CD8-positive, alpha-beta memory T cell (primary cell): ENCODE measurements at places on chromosomes 5 and 9. TPM values are rescaled to one million over a fixed set of nuclear protein-coding genes. Genes with fewer than 3 reads are reported as not detected.

DNA sequence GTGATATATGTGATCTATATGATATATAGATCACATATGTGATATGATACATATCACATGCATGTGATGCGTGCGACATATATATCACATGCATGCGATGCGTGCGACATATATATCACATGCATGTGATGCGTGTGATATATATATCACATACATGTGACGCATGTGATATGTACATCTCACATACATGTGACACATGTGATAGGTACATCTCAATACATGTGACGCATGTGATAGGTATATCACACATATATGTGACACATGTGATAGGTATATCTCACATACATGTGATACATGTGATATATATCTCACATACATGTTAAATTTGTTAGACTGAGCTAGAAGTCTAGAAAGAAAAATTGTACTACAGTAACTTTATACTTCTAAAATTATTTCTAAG is 1095.9 kb downstream of the EFNA5 start:
- H3K4me3 ChIP-seq: no peak overlapping the region
- H3K4me1 ChIP-seq: no peaks in the 10 kb centered on the region
- H3K27ac ChIP-seq: no peak overlapping the region
- H3K36me3 ChIP-seq: no peaks in the 10 kb centered on the region
- no peaks in the 10 kb centered on the region for H3K27me3 ChIP-seq

DNA sequence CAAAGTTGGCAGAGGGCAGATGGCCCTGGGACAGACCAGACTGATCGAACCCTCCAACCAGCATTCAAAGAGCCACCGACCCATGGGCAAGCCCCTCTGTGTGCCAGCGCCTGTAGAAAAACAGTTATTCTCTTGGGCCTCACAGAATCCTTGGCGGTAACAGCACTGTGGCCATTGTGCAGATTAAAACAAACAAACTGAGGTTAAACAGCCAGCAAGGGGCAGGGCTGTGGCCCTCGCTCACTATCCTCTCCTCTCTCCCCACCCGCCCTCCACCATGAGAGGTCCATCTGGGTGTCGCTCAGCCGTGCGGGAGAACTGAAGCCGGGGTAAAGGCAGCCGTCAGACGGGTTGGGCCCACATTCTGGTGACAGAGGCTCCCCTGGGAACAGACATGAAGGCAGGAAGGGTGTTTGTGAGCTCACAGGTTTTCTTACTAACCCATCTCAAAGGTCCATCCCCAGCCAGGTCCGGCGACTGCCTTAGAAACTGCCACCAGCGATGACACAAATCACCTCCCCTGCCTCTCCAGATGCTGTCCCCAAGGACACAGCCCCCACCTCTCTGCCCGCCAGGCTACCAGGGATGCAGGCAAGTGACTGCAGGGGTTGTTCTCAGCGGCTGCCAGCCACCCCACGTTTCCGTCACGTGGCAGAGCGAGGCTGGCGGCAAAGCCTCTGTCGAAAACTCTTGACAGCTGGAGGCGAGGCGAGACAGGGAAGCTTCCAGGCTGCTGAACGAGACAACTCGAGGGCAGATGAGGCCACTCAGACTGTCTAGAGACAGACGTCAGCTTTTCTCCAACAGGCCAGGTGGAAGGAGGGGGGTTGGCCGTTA is 75.8 kb upstream of the SARDH start:
- no peaks in the 10 kb centered on the region for H3K27me3 ChIP-seq
- no peak overlapping the region for H3K4me3 ChIP-seq
- H3K36me3 ChIP-seq: no peaks in the 10 kb centered on the region
- DNase-seq: no peak
- no peak overlapping the region for H3K27ac ChIP-seq
- H3K4me1 ChIP-seq: no peaks in the 10 kb centered on the region

DNA sequence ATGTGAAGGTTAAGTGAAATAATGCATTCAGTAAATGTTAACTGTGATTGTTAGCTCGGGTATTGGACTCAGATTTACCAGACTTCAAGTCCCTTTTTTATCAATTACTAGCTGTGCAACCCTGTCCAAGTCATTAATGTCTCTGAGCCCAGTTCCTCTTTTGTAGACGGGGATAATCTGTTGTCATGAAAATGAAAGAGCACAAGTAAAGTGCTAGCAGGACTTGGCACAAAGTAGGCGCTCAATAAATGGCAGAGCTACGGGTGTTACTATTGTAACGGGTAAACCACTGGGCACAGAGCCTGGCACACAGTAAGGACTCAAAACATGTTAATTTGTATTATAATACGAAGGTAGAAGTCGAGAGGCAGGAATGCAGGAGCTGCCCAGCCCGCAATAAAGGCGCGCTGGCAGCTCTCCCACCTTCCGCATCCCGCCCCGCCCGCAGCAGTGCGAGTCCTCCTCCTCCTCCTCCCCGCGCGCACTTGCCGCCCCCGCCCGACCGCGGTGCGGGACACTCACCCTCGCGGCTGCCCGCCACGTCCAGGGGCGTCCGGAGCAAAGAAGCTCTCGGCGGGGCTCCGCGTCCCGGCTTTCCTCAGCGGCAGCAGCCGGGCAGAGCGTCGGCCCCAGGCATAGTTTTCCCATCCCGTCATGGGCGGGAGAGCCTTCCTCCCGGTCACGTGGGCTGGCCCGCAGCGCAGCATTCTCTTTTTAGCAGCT is at the start of gene C1QTNF2:
Gene C1QTNF2 (minus strand): TSS at position 637 of the 723 bp plus-strand sequence. CDS start 15,615 bp downstream, outside the sequence.
- H3K27ac ChIP-seq: no peak within 1 kb of the TSS
- H3K27me3 ChIP-seq: peaks cover 17% of the 10 kb centered on the region
- peaks cover 4% of the 10 kb centered on the region for H3K4me1 ChIP-seq
- no peaks in the 10 kb centered on the region for H3K36me3 ChIP-seq
- DNase-seq: no peak
- no peak within 1 kb of the TSS for H3K4me3 ChIP-seq

- no peak overlapping the region for H3K4me3 ChIP-seq
- no peak for DNase-seq
- H3K27ac ChIP-seq: no peak overlapping the region
- no peaks in the 10 kb centered on the region for H3K27me3 ChIP-seq
- no peaks in the 10 kb centered on the region for H3K36me3 ChIP-seq
- no peaks in the 10 kb centered on the region for H3K4me1 ChIP-seq
Measured at GRCh38 chr5:124001036-124001615, 489.1 kb downstream of the CSNK1G3 start.

GRCh38 chr5:164306662-164307061 is 801.2 kb downstream of the MAT2B start:
- H3K4me3 ChIP-seq: no peak overlapping the region
- no peaks in the 10 kb centered on the region for H3K36me3 ChIP-seq
- H3K27me3 ChIP-seq: no peaks in the 10 kb centered on the region
- H3K4me1 ChIP-seq: no peaks in the 10 kb centered on the region
- H3K27ac ChIP-seq: no peak overlapping the region

- H3K4me3 ChIP-seq: no peak overlapping the region
- H3K4me1 ChIP-seq: peaks cover 31% of the 10 kb centered on the region
- no peaks in the 10 kb centered on the region for H3K36me3 ChIP-seq
Measured at GRCh38 chr9:73146111-73146815, 5.4 kb upstream of the ANXA1 start.

DNA sequence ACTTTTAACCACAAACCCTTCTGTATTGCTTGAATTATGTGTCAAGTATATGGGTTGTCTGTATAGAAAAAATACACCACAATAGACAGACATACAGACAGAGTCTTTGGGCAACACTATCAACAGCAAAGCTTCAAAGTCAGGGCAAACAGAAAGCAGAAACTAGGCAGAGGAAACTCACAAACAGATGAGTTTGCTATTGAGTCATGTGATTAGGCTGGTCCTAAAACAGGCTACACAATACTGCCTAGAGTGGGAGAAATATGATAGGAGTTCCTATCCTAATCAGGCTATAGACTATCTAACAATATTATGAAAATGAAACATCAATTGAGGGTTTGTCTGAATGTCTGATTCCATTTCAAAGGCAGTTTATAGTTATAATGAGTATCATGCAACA is 156.4 kb downstream of the EDIL3 start:
- H3K27ac ChIP-seq: no peak overlapping the region
- H3K27me3 ChIP-seq: no peaks in the 10 kb centered on the region
- H3K4me1 ChIP-seq: no peaks in the 10 kb centered on the region
- DNase-seq: no peak
- no peak overlapping the region for H3K4me3 ChIP-seq

DNA sequence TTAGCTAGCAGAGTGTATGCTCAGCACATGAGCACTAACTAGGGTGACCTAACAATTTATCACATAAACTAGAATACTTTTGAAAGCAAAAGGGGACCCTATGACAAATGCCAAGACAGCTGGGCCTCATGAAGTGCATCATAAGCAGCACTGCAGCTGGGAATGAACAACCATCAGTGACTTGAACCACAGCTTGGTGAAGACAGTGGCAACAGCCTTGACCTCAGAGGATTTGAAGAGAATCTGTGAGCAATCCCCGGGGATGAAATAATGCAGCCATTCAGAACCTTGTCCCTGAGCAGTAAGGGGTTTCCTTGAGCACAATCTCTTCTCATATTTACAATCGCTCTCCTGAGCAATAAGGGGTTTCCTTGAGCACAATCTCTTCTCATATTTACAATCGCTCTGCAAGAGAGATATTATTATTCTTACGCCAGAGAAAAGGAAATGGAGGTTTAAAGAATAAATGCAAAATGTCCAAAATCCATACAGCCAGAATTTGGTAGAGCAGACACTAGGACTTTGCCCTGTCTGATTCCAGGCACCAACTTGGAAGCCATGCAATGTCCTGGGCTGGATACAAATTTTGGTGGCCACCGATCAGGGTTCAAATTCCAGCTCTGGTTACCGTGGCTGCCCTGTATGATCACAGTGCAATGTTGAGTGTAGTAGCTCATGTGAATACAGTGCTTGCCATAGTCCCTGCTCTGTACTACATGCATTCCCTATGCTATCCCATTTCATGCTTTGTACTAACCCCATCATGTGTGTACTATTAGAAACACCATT is 846 bp upstream of the NSG2 start:
- H3K36me3 ChIP-seq: no peaks in the 10 kb centered on the region
- H3K4me3 ChIP-seq: no peak overlapping the region
- no peak for DNase-seq
- no peaks in the 10 kb centered on the region for H3K27me3 ChIP-seq
- no peaks in the 10 kb centered on the region for H3K4me1 ChIP-seq

DNA sequence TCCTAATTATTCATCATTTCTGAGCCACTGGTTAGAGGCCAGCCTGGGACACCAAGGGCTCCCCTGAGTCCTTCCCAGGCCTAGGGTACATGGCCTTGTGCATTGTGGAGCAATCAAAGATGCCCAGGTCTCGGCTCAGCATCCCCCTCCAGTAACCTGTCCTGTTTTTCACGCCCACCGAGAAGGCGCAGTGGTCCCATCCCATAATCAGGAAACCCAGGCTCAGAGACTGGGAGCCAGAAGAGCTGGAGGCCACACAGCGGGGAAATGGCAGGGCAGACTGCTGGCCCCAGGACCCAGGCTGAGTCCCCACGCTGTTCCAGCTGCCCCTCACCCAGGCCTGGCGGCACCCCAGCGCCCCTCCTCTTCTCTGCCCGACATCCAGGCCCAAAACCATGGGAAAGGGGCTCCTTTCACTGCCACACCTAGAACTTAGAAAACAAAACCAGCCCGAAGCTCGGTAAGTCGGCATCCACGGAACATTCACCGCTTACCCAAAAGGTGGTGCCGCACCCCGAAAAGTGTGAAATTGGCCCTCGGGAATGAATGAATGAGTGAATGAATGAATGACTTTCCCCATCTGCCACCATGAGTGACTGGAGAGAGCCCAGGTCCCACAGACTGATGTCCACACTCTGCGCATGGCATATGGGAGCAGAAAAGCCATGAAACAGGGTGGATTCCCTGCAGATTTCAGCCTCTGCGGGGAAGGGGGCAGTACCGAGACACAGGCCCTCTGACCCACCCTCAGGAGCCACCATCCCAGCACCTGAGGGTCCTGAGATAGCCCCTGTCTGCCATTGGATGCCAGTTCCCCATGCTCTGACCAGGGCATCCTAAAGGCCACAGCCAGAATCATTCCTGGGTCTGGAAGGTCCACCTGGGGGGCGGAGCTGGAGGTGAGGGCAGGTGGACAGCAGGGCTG is 132.5 kb downstream of the OLFM1 start:
- no peak overlapping the region for H3K27ac ChIP-seq
- H3K4me3 ChIP-seq: no peak overlapping the region
- no peaks in the 10 kb centered on the region for H3K36me3 ChIP-seq
- no peak for DNase-seq
- H3K4me1 ChIP-seq: no peaks in the 10 kb centered on the region

- no peaks in the 10 kb centered on the region for H3K36me3 ChIP-seq
- H3K27me3 ChIP-seq: no peaks in the 10 kb centered on the region
- no peak overlapping the region for H3K4me3 ChIP-seq
- no peak for DNase-seq
Measured at GRCh38 chr5:159459132-159459627, 128.9 kb upstream of the IL12B start.

GRCh38 chr5:39544941-39545340 is 120.2 kb upstream of the DAB2 start:
- H3K4me3 ChIP-seq: no peak overlapping the region
- H3K27me3 ChIP-seq: no peaks in the 10 kb centered on the region
- no peak overlapping the region for H3K27ac ChIP-seq
- no peak for DNase-seq
- no peaks in the 10 kb centered on the region for H3K4me1 ChIP-seq

DNA sequence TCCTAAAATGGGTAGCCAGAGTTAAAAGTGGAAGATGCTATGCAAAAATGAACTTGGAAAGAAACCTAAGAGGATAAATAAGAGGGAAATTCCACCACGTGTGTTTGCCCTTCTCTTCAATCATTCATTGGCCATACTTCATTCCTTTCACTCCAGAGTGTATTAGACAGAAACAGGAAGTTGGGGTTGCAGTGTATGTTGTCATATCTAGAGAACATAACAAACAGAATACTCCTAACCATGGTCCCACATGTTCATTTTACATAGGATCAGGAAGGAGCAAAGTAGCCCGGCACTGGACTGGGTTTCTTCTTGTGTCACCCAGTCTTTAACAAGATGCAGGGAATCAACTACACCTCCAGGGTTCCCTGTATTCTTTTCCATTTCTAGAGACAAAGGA is 7.6 kb upstream of the GPBP1 start:
- no peaks in the 10 kb centered on the region for H3K36me3 ChIP-seq
- H3K4me1 ChIP-seq: no peaks in the 10 kb centered on the region

DNA sequence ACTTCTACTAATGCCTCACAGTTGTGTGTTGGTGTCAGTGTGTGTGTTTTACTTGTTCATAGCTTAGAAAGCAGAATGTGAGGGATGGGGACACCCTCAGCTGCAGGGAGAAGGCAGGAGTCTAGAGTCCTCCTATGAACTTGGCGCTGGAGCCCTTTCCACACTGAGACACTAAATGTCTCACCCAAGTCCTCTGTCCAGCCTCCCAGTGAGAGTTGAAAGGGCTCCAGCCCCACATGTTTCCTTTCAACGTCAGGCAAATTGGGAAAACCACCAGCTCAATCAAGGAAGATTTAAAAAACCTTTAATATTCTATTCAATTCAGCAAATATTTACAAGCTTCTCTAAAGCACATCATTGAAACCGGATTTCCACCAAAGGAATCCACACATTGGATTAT is 167.6 kb upstream of the MSX2 start:
- DNase-seq: no peak
- no peaks in the 10 kb centered on the region for H3K4me1 ChIP-seq
- no peak overlapping the region for H3K4me3 ChIP-seq
- H3K36me3 ChIP-seq: no peaks in the 10 kb centered on the region
- H3K27me3 ChIP-seq: no peaks in the 10 kb centered on the region
- H3K27ac ChIP-seq: no peak overlapping the region

Gene CTSV
- 0.28 TPM for total RNA-seq

Gene SH3RF2
- 0.09 TPM for total RNA-seq

Gene CCDC192
- not detected for total RNA-seq

Gene SLC22A4
- total RNA-seq: 2.6 TPM

Gene GAPT
- 0.26 TPM for total RNA-seq

Gene ACSL6
- total RNA-seq: 22.7 TPM

Gene EGFLAM
- not detected for total RNA-seq

Gene LRRC19
- total RNA-seq: not detected
